ENCODE measurements at places on chromosomes 11 and 22. TPM values are rescaled to one million over a fixed set of nuclear protein-coding genes. Genes with fewer than 3 reads are reported as not detected.

The CSF2RB gene
- 1.9 TPM for polyA plus RNA-seq

The SCUBE2 gene
- 6.8 TPM for polyA plus RNA-seq

The RAB39A gene
- polyA plus RNA-seq = 1.2 TPM

The TMPRSS5 gene
- polyA plus RNA-seq = 1.6 TPM

The MALAT1 gene
- polyA plus RNA-seq = 1,140 TPM

The SLC37A2 gene
- polyA plus RNA-seq = 2.4 TPM

The MMP8 gene
- not detected for polyA plus RNA-seq

The C11orf16 gene
- polyA plus RNA-seq = 0.96 TPM

The MUC6 gene
- 26.8 TPM for polyA plus RNA-seq

The IFITM1 gene
- 38.1 TPM for polyA plus RNA-seq

The SAA1 gene
- not detected for polyA plus RNA-seq

The CASP1 gene
- 3.1 TPM for polyA plus RNA-seq

The PSMC3 gene
- 164 TPM for polyA plus RNA-seq

The UPK3A gene
- 1.5 TPM for polyA plus RNA-seq

The MPZL3 gene
- 6.5 TPM for polyA plus RNA-seq

The FAM83F gene
- 2.5 TPM for polyA plus RNA-seq

The FDXACB1 gene
- 5.3 TPM for polyA plus RNA-seq

The MN1 gene
- 11.7 TPM for polyA plus RNA-seq

The PDGFB gene
- polyA plus RNA-seq = 10.5 TPM

The ANO3 gene
- polyA plus RNA-seq = 3.0 TPM

The OR52K2 gene
- not detected for polyA plus RNA-seq

The TRIM64C gene
- polyA plus RNA-seq = not detected

The EHF gene
- polyA plus RNA-seq = 24.6 TPM

The OR10W1 gene
- not detected for polyA plus RNA-seq

The EMSY gene
- polyA plus RNA-seq = 41.1 TPM

The NCR3LG1 gene
- polyA plus RNA-seq = 2.3 TPM

The VWCE gene
- 4.7 TPM for polyA plus RNA-seq

The CCDC116 gene
- 0.58 TPM for polyA plus RNA-seq

The LDLRAD3 gene
- 24.6 TPM for polyA plus RNA-seq

The APOA5 gene
- not detected for polyA plus RNA-seq

The LRP5 gene
- polyA plus RNA-seq = 34.4 TPM

The KLHDC7B gene
- polyA plus RNA-seq = 0.10 TPM

The DCHS1 gene
- polyA plus RNA-seq = 36.1 TPM

The LARGE1 gene
- polyA plus RNA-seq = 28.2 TPM

The HORMAD2 gene
- polyA plus RNA-seq = not detected

The OR52H1 gene
- polyA plus RNA-seq = 0.13 TPM

The LDHAL6A gene
- 1.5 TPM for polyA plus RNA-seq

Data from left kidney (tissue), 8 donors.